ENCODE measurements at places on chromosomes 1 and 21.

DNA sequence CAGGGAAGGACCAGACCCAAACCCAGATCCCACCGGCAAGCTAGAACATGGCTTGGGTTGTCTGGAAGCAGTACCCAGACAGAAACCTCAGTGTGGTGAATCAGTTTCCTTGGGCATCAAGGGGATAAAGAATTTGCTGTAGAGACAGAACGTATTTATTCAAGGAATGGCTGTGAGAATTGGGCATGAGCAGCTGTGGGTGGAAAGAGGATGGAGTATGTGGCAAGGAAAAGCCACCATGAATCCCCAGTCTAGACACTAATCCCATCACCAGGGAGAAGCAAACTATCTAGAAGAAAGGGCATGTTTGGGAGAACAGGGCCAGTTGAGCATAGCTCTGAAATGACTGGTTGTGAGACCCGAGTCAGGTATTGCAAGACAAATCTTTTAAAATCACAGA, 109.2 kb downstream of the TOMM20 start:
- no peak for DNase-seq

GRCh38 chr1:62040450-62040849, 154.2 kb upstream of the L1TD1 start:
- no peak for DNase-seq

DNA sequence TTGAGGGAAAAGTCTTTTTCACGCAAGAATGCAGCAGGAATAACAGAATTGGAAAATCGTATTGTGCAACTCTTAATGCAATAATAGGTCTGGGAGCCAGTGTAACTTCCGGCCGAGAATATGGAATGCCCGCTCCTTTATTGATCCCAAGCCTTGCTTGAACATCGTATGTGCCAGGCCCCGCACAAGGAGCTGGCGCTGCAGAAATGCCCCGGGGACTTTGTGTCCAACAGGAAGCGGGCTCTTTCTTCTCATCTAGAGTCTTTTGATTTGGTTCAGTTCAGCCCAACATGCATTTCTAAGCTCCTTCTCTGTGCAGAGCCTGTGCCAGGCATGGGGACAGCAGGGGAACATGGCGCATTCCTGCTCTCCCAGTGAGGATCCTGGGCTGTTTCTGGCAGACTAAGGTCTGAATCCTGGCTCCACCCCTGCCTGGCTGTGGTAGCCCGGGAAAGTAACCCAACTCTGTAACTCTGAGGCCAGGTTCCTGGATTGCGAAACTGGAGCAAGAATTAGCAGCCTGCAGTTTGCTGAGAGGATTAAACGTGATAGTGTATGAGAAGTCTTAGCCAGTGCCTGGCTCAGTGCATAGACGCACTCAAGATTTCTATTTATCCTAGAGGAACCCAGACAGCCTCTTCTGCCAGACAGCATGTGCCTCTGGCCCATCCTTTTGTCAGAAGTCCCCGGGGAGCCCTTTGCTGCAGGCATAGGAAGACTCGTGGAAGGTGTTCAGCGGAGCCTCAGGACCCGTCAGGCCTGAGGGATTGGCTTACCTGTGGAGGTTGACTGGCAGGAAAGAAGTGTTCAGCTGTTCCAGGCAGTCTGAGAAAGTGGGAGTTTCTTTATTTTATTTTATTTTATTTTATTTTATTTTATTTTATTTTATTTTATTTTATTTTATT, 987 bp upstream of the CDCP2 start:
- DNase-seq: peak; percentile 51

DNA sequence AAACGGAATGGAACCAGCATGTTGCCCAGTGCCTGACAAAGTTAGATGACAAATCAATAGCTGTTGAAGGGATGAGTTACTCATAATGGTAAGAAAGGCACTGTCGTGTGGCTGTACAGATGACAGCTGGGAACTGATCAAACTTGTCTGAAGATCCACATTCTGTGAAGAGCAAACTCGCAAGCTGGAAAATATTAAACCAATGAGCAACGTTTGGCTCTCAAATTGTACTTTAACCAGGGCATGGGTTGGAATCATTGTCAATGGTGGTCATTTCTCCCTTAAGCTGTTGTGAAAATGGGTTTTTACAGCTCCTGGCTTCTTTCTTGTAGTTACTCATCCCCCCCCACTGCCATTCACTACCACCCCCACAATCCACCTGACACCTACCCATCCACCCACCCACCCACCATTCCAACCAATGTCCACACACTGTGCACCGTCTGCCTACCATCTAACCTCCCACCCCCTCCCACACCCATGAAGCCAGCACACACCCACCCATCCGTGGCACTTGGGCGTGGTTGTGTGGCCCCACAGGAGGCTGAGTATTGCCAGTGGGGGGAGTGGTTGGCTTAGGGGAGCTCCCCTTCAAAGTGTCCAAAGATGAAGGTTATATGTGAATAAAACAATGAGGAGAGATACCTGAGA, 46.7 kb downstream of the CLDN14 start:
- no peak for DNase-seq

- DNase-seq: no peak
These were observed 18.8 kb upstream of the MAP1LC3C start for GRCh38 chr1:242017580-242018233.

DNA sequence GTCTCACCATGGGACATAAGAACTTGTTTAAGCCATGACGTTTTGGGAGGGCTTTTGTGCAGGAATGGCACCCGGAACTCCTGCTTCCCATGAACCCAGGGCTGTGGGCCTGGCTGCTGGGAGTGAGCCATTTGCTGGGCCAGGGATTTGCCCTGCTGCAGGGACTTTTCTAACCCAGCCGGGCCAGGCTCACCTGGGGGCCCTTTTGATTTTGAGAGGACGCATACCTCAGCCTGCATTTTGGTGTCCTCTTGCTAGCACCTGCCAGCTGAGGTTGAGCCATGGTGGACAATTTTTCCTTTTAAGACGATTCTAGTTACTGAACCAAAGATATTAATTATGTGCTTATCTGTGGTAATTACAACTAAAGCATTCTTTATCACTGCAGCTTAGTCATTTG, 28.9 kb downstream of the GALNT2 start:
- DNase-seq: no peak

- no peak for DNase-seq
These were observed 29.3 kb downstream of the SLC9C2 start for GRCh38 chr1:173573596-173573995.

- DNase-seq: no peak
These were observed 48.2 kb downstream of the TRPM2 start for GRCh38 chr21:44401386-44402160.

GRCh38 chr1:241311056-241311746, 45.8 kb downstream of the RGS7 start:
- no peak for DNase-seq

GRCh38 chr1:229600229-229600628, 25.7 kb downstream of the TAF5L start:
- no peak for DNase-seq

DNA sequence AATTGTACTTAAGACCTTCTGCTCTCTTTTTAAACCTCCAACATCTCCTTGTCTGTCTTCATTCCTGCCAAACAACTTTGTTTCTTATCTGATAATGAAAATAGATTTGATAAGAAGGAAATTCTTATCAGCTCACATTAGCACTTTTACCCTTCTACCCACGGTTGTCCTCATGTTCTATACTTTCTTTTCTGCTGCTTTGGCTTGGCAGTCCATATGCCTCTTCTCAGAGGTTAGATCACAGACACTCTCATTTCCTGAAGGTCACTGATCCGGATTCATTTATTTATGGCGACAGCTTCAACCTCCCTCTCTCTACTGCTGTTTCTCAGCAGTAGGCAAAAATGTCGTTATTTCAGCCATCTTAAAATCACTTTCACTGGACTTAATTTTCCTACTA, 2015.8 kb downstream of the NCAM2 start:
- no peak for DNase-seq

- peak; percentile 94 for DNase-seq
These were observed 65.1 kb upstream of the JUN start for GRCh38 chr1:58848818-58849411.

- no peak for DNase-seq
These were observed 242.1 kb downstream of the OMA1 start for GRCh38 chr1:58304346-58304975.

DNA sequence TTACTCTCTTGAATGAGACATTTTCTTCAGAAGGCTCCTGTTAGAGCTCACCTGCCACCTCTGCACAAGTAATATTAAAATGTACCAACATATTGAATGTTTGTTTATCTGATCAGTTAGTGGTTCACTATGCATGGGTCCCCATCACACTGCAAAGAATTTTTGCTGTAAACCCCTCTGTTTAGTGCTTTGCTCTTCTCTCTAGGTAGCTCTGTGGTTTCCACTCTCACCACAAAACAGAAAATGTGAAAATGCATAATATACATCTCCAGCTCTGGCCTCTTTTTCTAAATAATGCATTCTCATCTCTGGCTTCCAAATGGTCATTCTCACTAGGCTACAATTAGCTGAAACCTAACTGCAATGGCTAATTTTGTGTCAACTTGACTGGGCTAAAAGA, 176.7 kb downstream of the TRIM33 start:
- no peak for DNase-seq

DNA sequence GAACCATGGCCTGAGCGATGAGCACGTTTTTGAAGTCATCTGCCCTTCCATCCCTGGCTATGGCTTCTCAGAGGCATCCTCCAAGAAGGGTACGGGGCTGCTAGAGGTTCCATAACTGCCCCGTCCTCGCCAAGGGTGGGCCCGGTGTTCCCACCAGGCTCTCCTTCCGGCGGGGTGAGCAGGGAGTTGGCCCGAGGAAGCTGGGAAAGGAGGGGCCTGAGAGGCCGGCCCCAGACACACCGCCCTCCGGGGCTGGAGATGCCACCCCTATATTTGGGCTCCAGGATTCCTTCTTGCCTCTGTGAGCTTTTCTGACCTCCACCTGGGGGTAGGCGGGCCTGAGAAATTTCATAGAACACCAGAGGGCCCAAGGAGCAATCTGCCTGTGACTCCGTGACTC, 28.9 kb downstream of the EPHX1 start:
- no peak for DNase-seq

DNA sequence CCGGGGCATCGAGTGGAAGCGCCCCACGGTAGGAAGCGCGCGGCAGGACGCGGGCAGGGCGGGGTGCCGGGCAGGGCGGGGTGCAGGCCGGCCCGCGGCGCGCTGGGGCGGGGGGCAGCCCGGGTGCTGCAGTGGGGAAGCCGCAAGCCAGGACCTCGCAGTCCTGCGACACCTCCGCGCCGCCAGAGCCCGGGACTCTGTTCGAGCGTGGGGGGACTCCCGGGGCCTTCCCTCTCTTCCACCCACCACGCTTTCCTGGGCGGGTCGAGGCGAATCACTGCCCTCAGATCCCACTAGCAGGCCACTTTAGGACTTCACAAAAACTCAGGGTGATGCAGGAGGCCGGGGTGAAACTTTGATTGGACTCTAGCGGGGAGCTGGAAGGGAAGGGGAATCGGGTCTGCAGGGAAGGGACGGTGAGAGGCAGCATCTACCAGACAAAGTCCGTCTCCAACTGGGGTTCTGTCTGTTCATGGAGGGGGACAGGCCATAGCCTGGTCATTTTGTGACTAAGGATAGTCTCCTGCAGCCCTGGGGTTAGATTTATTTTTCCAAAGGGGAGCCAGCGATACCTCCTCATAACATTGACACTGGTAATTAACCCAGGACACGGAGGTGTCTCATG, 623 bp downstream of the CAPN2 start:
- DNase-seq: no peak

GRCh38 chr21:29125191-29125590, 5.3 kb upstream of the MAP3K7CL start:
- no peak for DNase-seq

DNA sequence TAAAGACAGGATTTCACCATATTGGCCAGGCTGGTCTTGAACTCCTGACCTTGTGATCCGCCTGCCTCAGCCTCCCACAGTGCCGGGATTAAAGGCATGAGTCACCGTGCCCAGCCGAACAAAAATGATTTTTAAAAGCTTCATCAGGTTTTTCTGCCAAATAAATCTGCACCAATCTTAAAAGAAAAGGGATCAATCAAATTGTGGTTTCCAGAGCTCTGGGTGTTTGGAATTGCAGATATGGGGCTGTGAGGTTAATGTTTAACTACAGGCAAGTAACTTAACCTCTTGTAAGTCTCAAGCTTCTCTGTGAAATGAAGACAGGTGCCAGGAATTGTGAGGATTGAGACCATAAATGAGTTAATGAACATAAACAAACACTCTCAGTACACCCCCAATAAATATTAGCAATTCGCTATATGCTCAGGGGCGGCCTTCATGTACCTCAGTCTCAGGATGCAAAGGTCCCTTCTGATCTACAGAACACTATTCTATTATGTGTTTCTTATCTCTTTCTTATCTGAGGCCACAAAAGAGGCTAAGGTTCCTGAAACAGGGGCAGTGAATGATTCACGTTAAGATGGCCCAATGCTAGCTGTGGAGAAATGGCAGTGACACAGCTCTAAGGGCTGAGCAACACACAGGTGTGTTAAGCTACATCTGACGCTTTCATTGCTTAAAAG, 7.1 kb upstream of the GNPAT start:
- DNase-seq: no peak

- DNase-seq: no peak
These were observed 45.5 kb downstream of the VPS13D start for GRCh38 chr1:12275370-12275769.

GRCh38 chr1:43879414-43879813, 54.2 kb upstream of the ARTN start:
- DNase-seq: peak; percentile 55

Data from GM04503 (cell line).